Midbrain (tissue), 1 donor: ENCODE measurements at places on chromosomes 6 and 20.

DNA sequence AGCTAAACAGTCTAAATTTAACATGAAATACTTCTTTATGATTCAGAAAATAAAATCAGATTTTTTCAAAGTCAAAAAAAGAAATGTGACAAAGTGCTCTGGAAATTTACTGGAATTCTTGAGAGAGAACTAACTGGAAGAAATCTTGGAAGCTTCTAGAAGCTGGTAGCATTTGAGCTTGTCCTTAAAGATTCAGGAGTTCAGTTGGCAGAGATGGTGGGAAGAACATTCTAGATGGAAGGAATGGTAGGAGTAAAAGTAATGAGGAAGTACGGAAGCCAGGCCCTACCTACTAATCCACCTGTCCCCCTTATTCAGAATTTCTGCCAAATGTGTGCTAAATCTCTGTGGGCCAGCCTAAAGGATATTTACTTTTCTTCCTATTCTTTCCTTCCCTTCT is 21.2 kb downstream of the RALY start:
- no peak for DNase-seq

DNA sequence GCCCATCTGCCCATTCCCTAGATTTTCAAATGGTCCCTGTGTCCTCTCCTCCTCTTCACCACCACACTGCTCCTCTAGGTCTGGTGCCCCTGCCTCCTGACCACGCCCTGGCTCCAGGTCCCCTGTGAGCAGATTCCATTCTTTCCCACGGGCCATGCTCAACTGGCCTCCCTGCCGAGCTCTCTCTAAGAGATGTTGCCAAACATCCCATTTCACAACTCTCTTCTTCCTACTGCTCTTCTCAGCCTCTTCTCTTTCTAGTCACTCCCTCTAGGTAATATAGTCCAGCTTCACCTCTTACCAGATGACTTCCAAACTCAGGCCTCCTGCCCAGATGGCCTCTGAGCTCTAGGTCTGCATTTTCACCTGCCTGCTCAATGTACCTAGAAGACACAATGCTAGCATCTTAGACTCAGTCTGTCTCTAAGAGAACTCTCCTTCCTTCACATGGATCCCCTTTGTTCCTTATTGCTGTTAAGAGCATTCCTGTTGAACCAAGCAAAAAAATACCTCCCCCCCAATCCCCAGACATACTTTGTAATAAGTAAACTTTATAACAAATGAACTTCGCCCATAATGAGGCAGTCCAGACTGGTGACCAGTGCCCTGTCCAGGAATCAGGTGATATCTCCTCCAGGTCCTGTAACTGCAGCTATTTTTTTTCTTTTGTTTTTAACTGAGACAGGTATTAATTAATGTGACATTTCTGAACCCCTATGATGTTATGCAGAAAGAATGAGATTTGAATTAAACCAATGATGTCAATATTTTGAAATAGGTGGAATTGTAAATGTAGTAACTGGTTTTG is 79.0 kb downstream of the LYRM4 start:
- DNase-seq = no peak

DNA sequence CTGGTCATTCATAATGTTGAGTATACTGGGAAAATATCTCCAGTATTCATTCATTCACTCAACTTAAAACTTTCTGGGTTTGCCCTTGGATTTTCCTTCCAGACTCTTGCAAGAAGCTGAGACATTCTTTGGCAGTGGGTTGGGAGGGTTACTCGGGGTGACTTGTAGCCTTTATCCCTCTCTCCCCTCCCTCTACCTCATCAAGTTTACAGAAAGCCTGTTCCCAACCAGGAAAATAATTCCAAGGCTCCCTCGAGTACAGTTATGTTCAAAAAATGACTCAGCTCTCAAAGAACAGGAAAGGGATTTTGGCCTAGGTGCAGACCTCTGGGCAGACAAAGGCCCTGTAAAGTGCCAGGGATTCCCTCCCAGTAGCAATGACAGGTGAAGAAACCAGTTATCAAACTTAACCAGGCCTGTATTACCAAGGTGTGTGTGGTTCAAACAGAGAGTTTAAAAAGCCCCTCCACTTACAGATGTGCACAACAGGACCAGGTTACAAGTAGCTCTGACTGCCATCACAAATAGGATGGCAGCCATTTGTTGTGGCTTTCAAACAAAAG is 22.2 kb downstream of the FKBP1A start:
- no peak for DNase-seq

DNA sequence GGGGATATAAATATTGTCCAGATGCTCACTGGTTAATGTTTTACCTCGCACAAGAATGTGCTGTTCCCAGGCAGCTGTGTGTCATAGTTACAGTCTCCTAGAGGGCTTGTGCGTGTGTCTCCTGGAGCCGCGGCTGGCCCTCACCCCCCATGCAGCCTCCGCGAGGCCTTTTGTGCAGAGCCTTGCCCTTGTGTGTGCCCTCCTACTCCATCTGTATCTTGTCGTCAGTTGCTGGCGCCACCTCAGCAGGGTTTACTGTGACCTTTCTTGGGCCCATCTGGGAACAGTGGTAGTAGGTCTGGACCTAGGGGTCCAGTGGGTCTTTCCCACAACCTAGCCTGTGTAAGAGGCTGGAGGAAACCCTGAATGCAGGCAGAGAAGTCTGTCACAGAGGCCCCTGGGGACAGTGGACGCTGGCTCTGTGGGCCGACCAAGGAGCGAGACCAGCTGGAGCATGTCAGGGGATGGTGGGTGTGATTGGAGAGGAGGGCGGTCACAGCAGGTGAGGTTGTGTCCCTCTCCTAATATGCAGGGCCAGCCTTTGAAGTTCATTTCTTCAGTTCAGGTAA is 35.2 kb downstream of the PPP1R14C start:
- DNase-seq = no peak

GRCh38 chr6:105302617-105303128 is 100.2 kb downstream of the PREP start:
- DNase-seq = no peak

DNA sequence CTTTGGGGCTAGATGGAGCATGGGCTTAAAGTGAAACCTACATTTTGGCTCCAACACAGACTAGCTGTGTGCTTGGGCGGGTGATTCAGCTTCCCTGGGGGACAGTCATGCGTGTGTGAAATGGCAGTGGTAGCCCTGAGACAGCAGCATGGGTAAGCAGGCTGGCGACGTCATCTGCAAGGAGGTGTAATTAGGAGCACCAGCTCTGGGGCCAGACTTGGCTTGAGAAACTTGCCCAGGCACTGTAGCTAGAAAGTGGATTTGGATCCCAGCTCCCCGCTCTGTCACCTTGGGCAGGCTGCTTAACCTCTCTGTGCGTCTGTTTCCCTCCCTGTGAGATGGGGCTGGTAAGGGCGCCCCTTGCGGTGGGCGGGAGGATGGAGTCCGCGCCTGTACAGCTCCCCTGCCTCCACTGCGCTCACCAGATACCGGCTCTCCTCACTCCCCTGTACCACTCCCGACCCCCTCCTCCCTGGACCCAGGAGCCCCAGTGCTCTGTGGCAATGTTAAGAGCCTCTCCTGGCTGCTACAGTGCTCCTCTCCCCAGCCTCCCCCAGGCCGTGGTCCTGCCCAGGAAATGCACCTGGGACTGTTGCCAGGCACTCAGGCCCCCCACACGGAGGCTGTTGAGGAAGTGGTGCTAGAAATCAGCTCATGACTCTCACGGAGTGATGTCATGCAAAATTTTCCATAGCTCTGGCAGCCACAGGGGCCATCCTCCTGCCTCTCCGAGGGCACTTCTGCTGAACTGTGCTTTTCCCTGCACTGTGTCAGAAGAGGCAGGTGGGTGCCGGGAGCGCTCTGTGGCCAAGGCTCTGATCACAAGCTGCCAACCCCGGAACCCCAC is 44.6 kb downstream of the SYNJ2 start:
- DNase-seq = peak; percentile 47

DNA sequence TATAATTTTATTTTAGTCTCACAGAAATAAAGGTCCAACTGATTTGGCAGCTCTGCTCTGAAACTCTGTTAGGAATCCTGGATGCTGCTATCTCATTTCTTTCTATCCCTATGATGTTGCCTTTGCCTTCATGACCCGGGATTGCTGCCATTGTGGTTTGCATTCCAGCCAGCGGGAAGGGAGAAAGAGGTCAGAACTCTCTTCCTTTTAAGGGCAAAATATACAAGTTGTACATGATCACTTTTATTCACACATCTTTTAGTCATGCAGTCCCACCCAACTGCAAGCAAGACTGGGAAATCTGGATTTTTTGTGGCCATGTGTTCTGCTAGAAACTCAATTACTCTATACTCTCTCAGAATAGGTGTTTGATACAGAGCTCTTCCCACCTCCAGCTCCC is 263.1 kb upstream of the ZFP64 start:
- no peak for DNase-seq

DNA sequence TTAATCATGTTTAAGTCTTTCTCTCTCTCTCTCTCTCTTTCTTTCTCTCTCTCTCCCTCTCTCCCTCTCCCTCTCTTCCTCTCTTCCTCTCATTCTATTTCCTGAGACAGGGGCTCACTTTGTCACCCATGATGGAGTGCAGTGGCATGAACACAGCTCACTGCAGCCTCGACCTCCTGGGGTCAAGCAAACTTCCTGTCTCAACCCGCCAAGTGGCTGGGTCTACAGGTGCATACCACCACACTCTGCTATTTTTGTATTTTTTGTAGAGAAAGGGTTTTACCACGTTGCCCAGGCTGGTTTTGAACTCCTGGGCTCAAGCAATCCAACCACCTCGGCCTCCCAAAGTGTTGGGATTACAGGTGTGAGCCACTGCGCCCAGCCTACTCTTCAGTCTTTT is 15.7 kb upstream of the RPS10 start:
- DNase-seq = no peak

DNA sequence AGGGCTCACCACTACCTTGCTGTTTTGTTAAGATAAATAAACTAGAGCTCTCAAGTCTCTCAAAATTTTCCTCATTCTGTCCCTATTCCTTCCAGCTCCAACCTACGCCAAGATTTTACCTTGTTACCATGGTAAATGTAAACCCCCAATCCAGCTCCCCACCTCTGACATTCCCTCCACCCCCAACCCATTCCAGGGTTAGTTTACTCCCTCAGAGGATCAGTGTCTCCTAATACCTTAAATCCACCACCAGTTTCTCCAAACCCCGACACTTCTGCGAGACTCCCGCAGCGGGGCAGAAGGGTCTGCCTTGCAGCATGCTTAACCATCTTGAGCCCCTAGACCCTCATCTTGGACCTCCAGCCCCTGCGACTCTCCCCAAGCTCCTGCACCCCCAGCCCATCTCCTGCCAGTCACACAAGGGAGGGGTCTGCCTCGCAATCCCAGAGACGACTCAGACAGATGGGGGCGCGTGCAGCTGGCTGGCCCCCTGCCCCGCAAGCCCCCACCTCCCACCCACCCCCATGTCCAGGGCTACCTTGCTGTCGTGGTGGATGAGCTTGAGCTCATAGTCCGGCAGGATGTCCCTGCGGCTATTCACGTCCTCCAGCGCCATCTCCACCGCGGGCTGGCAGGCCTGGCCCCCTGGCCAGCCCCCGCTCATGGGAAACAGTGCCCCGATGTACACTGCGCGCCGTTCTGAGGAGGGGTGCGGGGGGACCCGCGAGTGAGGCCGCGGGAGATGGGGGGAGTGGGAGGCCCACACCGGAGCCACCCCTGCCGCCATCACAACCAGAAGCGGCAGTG is 5.8 kb downstream of the GABBR1 start:
- no peak for DNase-seq

DNA sequence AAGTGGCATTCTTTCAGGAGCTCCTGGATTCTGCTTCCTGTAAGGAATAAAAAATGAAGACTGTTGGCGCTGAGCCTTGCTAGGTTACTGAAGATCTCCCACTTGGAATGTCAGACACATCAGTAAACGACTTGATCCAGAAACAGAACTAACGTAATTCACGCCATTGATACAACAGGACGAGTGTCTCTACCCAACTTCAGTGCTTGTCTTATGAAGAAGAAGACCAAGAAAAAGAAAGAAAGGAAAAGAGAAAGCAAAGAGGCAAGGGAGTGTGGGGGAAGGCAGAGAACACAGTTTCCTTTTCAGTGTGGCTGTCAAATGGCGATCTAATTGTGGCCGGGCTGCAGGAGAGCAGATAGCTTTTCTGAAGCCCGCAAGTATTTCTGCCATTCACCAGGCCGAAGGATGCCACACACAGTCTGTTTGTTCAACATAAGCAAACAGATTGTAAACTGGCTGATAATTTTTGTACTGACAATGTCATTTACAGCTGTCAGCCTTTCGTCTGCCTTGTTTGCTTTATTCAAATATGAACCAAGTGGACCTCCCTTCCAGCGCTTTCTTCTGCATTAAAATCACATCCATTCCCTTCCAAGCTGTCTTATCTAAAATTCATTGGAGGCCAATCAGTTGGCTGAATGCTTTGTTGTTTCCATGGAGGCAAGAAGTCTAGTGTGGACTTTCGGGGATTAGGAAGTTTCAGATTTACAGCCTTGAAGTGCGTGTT is 180.6 kb downstream of the FOXA2 start:
- no peak for DNase-seq

- no peak for DNase-seq
These were observed 149.3 kb downstream of the CFAP61 start for GRCh38 chr20:20201639-20202038.

DNA sequence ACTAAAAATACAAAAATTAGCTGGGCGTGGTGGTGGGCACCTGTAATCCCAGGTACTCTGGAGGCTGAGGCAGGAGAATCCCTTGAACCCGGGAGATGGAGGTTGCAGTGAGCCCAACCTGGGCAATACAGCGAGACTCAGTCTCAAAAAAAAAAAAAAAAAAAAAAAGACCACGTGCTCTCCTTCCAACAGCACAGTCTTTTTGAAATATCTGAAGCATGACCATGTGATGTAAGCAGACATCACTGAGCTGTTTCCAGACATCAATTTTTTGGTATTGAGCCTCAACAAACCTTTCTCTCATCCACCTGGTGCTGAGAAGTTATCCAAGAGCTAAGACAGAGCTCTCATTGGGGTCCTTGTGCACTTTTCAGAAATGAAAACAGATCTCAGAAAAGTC is 249.2 kb downstream of the FOXA2 start:
- no peak for DNase-seq

DNA sequence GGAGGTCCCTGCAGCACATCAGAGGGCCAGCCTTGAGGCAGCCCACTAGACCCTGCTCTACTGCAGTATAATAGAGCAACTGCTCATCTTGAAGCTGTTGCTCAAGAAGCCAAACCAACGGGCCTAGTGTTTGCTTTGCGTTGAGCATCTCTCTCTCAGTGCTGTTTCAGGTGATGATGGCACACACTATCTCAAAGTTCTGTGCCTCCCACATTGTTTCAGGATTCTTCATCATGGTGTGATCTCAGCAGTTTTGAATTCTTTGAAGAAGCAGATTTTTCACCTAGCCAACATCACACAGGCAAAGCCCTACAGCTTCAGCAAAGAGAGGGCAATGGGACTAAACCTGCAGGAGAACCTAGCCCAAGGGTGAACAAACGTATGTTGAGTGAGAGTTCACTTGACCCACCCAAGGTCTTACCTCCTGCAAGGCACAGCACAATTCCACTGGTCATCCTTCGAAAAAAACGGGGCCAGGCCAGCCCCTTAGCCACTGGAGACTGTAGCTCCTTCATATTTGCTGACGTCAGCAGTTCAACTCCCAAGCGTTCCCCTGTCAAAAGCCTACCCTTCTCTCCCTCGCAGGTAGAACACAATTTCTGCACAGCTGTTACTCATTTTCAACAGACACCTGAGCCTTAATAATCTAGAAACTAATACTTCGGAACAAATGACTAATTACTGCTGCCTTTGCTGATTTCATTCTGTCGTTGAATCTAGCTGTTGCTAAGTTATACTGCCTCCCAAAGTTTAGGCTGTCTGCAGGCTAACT is 15.8 kb downstream of the MYB start:
- DNase-seq = no peak
